Tongue (tissue), 3 donors: ENCODE measurements at places on chromosomes 6 and 20. TPM values are rescaled to one million over a fixed set of nuclear protein-coding genes. Genes with fewer than 3 reads are reported as not detected.

The ZNF217 gene
- total RNA-seq = 17.2 TPM

The SIRPB1 gene
- 0.82 TPM for total RNA-seq

The RNF8 gene
- total RNA-seq = 20.7 TPM

The PRL gene
- total RNA-seq = not detected

The CST1 gene
- total RNA-seq = not detected

The PI16 gene
- 25.3 TPM for total RNA-seq

The DYNLT1 gene
- total RNA-seq = 47.3 TPM

The HCRTR2 gene
- total RNA-seq = not detected

The OTOR gene
- 0.21 TPM for total RNA-seq

The SLC26A8 gene
- not detected for total RNA-seq

The BHLHE23 gene
- total RNA-seq = not detected

The ECT2L gene
- total RNA-seq = 0.31 TPM

The HTR1B gene
- not detected for total RNA-seq

GRCh38 chr6:7615611-7616383 lies 25.8 kb downstream of the SNRNP48 start:
- DNase-seq = peak; percentile 81

DNA sequence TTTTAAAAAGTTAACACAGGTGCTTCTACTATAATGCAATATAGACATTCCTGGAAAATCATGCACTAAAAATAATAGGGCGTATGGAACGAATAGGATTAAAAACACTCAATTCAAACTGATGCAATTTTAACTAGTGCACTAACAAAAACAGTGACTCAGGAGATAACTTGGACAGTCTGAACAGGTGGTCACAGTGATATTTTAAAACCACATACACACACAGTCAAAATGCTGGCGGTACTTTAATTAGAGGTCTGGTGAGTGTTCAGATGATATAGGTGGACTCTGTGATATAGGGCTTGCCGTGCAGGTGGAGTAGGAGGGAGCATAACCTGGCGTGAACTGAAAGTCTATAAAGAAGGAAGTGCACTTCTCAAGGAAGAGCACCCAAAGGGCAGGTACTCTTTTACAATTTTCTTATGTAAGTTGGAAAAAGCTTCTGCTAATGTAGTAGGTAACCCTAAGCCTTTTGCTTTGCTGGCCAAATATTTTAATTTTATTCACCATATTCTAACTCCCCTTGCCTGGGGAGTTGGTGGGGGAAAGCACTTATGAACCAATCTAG lies 41.9 kb upstream of the PLN start:
- DNase-seq = no peak

DNA sequence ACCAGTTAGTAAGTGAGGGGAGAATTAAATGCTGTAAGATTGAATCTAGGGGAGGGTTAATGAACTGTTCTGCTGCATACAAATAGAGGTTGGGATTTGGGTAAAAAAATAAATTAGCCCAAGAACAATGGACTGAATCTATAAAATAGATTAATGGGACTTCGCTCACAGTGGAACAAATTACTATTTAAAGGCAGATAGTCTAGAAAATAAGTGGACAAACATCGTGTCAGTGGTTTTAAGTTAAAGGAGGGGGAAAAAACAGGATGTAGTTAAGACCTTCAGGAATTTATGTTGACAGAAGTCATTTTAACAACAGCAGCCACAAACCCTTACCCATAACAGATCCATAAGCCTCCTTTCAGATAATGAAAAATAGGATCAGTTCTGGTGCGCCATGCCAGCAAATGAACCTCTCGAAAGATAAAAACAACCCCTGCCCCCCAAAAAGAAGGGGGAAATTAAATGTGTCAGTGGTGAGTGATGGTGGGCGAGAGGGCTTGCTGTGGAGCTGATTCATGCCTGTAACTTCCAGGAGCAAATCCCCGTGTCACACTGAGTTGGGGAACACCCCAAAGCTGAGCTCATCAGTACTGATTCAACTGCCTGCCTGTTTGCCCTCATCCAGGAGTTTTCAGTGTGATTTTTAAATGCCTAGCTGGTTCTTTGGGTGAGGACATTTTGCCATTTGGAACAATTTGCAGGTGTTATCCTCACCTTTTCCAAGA lies 86.8 kb downstream of the PPP1R14C start:
- peak; percentile 41 for DNase-seq

DNA sequence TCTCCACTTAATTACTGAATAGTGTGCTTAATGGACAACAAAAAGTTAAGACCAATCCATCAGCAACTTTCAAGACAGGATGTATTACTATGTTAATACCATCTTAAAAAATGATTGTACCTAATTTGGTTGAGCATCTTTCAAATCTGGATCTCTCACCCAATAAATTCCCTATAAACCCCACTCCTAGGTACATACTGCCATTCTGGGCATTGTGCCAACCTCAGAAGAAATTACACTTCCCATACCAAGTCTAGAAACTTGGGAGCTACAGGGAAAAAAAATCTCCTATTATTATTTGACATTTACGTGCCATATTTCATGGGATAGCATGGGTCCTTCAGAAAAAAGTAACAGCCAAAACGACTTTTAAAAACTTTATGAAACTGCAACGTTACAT lies 5.1 kb downstream of the SYNCRIP start:
- DNase-seq = no peak

DNA sequence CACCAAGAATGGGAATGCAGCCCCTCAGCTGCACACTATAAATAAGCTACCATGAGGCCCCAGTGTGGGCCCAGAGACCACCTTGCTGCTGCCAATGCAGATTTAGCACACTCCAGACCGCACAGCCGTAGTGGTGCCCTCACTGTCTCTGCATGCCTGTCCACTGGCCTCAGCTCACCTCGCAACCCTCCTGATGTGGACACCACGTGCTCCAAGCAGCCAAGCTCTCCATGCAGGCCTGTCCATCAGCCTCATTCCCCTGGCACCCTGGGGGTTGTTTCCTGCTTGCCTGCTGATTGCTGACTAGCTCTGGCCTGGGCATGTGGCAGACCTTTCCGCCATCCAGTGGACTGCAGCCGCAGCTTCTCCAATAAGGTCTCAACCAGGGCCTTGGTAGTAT lies 36.2 kb downstream of the ZBTB9 start:
- DNase-seq = no peak

- no peak for DNase-seq
These were observed 30.5 kb downstream of the TFAP2B start for GRCh38 chr6:50848989-50849795.

DNA sequence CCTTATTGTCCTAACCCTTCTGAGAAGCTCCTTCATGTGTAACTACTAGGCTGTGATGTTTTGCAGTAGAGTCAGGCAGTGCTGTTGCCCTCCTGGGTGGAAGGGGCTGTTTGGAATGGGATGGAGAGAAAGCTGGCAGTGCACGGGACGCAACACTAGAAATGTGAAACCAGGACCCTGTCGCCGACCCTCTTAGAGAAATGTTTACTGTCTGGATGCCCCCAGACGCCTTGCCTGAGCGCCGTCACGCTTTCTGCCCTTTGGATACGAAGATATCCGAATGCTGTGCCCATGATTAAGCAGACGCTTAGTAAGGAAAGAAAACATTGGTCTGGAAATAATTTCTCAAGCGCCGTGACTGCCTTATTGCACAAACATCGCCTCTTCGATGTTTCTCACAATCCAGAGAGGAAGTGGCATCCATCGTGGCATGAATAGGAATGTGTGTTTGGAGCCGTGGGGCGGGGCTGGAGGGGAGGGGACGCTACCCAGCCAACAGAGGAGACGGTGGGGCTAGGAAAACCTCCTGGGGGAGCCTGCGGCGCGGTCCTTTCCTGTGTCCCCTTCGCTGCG lies 661 bp upstream of the PPP1R14C start:
- peak; percentile 67 for DNase-seq

- peak; percentile 81 for DNase-seq
These were observed 44.0 kb upstream of the ZBTB24 start for GRCh38 chr6:109526905-109527628.

DNA sequence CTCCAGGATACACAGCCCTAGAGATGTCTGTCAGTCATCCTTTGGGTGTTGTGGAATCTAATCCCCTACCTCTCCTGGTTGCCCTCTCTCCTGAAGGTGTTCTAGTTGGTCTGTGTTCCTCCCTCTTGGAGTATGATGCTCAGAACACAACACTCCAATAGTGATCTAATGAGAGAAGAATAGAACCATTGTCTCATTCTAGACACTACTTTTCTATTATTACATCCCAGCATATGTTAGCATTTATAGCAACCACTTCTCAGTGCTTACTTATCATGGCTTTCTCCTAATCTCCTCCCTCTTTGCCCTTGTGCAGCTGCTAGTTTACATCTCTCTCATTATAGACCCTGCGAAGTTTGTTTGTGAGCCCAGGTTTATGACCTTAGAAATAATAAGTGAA lies 109.0 kb downstream of the UNC5CL start:
- DNase-seq = peak; percentile 56

GRCh38 chr6:872570-873125 lies 179.7 kb upstream of the EXOC2 start:
- no peak for DNase-seq

DNA sequence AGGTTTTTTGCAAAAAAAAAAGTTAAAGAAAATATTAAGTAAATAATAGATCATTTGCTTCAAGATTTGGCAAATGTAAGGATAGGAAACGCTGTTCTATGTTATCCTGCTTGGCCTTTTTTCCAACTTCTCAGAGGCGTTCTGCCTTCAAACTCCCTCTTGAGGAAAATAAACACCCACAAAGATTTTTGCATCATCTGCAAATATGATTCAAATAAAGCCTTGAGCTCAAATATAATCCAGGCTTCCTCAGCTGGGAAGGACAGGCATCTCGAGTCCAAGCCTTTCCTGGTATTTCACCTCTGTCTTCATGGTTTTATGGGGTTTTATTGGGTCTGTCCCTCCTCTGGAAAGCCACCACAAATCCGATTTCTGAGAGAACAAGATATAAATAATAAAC lies 67.7 kb upstream of the PTPN1 start:
- DNase-seq = no peak

DNA sequence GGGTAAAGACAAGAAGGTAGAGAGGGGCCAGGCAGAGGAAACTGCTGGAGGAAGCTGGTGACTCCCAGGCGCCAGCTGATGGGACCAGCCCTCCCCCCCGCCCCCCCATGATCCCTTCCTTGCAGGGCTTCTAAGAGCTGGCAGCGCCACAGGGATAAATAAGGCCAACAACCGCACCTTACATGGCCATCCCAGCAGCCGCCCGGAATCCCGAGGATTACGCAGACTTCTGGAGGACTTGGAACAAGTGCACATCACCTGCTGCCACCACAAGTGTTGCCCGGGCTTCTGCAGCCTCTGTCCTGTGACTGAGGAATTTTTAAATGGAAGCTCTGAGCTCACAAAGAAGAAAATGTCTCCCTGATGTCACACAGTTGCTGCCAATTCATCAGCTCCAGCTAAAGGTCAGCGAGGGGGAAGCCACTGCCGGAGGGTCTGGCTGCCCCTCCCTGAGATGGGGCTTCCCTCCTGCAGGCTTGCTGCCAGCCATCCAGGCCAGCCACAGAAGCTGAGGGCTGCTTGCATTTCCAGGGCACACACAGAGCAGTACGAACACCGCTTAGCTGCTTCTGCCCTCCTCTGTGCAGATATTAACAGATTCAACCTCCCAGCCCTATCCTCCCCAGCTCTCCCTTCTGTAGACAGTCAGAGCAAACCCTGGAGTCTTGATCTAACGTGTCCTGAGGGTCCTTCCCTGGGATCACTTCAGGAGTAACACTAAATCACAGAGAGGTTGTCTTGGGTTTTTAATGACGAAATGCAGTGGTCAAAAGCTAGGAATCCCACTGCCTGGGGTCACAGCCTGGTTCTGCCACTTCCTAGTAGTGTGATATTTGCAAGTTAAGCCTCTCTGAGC lies 38.6 kb upstream of the PIM1 start:
- peak; percentile 97 for DNase-seq

DNA sequence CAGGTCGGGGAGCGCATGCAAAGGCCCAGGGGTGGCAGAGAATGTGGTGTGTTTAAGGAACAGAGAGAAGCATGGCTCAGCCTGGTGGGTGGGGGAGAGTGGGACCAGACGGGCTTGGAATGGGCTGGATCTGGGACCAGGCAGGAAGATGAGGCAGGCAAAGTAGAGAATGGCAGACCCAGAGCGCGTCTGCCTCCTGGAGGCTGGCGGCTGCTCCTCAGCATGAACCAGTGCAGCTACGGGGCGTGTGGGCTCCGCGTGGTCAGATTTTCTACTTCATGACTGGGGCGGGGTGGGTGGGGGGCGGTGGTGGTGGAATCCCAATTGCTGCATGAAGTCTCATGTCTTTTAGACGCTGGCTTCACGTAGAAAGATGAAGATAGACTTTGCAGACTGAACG lies 135.6 kb downstream of the TFAP2C start:
- no peak for DNase-seq

GRCh38 chr6:169558378-169558773 lies 143.5 kb downstream of the WDR27 start:
- no peak for DNase-seq

- peak; percentile 67 for DNase-seq
These were observed 10.9 kb downstream of the ABT1 start for GRCh38 chr6:26607434-26608230.

GRCh38 chr6:43275801-43276576 lies 22.1 kb upstream of the SLC22A7 start:
- no peak for DNase-seq

GRCh38 chr20:6921717-6922386 lies 154.4 kb downstream of the BMP2 start:
- DNase-seq = no peak

DNA sequence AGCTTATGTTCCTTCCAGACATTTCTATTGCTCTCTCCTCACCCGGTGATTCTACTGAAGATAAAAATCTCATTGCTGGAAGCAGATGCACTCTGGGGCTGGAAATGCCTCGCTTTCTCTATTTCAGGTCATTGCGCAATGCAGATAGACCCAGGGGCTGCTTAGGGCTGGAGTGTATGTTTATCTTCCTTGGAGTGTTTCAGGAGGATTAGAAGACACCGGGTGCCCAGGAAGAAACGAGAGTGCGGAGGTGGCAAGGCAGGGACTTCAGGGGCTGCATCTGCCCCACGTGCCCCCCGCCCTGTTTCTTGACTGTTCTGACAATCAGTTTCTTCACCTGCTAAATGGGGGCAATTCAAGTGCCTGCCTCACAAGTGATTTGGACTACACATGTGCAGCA lies 45.6 kb upstream of the IYD start:
- DNase-seq = no peak

DNA sequence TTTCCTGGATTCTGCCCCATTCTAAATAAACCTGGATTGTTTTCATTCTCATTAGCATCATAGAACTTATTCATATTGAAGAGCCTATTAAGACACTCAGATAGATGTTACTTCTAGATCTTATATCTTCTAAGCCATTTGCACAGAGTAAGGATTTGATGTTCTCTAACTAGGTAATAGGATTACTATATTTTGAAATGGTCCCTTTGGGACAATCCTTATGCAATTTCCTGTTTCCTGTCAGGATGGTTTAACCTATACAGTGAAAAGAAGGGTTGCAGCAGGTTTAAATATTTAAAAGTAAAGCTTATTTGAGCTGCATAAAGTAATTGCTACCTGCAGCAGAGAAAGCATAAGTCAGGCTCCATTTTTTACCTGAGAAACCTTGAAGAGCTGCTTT lies 860.1 kb downstream of the TFAP2A start:
- DNase-seq = peak; percentile 17
